ENCODE measurements at places on chromosomes 3 and 15. TPM values are rescaled to one million over a fixed set of nuclear protein-coding genes. Genes with fewer than 3 reads are reported as not detected.

DNA sequence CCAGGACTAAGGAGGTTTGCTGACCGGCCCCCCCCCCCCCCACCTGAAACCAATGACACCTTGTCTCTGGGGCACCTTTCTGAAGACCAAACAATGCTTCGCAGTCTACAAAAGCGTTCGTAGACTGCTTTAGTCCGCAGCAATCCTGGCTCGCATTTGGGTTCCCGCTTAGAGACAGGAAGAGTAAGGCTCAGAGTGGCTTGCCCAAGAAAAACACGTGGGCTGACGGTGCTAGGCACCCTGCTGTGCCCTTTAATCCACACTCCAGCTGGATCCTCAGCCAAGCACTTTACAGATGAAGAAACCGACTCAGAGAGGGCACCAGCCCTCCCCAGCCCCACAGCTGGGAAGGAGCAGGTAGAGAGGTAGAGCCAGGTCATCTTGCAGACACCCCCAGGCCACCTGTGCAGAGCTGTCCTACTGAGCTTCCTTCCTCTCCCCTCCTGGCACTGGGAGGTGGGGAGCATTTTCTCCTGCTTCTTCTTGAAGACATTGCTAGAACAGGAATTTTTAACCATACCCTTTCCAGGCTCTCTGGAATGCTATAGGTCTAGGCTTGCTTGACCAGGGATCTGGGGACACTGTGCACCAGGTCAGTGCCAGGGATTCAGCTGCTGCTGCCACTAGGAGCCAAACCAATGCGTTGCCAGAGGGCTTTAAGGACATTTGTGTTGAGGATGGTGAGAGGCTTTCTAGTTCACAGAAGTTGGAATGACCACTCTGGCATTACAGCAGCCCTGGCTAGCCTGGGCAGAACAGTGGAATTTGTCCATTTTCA lies 1.0 kb upstream of the KLF15 start:
- DNase-seq = no peak

GRCh38 chr3:127194601-127195187 lies 1.8 kb downstream of the PRR23E start:
- no peak for DNase-seq

GRCh38 chr3:194142156-194142910 lies 6.4 kb downstream of the HES1 start:
- DNase-seq = no peak

DNA sequence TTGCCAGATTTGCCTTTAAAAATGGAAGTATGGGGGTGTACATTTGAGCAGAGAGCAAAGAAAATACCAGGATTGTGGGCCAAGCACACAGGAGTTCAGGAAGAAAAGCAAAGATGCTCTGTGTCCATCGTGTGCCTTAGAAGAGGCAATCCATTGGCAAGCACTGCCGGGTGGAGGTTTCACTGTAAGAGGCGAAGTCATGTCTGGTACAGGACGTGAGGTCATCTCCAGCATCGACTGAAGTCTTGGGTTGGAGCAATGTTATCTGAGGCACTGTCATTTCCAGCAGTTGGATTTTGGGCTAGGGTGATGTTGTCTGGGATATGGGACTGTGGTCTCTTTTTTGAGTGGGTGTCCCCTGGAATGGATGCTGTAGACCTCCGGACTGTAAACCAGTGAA lies 4.8 kb upstream of the RGMA start:
- DNase-seq = no peak

DNA sequence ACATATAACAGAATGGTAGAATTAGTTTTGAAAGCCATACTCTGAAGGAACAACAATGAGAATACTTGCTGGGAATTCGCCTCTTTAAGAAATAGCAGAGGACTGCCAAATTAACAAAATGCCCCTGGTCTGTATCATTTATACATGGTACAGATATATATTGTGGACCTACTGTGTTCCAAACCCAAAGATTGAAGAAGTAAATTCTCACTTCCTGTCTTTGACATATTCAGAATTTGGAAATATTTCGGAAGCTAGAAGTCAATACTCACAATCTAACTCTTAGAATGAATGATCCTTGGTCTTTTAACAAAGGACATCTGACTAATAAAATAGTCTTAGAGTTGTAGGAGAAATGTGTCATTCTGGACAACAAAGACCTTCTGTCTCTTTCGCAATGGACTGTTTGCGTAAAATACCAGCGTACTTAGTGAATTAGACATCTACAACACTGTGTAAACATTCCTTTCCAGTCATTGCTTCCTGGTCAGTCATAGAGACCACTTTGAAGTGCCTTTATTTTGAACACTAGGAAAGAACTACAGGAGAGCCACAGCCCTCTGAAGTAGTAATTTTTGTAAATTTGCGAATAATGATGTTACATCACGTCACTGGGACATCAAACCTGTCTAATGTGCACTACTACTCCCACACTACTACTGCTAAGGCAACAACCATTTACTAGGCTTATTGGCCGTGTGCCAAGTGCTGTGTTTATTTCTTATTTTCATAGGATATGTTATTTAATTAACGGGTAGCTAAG lies 68.0 kb downstream of the CHL1 start:
- DNase-seq = no peak

GRCh38 chr15:90240856-90241255 lies 6.8 kb downstream of the GDPGP1 start:
- DNase-seq = no peak

DNA sequence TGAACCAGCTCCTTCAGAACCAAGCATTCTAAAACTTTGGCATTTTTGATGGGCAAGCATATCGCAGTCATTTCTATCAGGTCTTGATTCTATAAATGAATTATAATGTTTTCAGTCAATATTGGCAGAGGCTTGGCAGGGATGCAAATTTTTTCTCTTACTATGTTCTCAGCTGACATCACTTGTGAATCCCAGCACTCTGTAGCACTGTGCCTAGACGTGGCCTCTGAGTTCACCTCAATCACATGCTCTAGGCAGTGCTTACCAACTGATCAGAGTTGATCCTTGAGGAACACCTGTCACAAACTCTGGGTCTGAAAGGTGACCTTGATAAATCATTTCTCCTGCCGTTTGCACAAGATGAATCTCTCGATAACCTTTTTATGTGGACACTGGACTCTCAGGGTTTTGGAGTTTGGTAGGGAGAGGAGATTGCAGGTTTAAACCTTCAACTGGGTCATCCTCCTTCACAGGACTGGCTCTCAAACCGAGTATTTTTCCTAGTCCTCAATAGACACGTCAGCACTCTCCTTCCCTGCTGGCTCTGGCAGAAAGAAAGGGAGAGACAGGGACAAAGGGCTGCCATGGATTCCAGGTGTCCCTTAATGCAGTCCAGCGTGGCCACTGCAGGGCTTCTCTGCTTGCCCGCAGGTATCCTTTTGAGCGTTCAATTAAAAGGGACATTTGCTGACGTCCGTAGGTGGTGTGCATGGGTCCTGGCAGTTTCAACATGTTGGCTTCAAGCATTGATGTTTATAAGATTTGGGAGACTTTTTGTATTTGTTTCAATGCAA lies 222.3 kb upstream of the CMC1 start:
- no peak for DNase-seq

GRCh38 chr3:64149886-64150285 lies 75.4 kb downstream of the PRICKLE2 start:
- no peak for DNase-seq

DNA sequence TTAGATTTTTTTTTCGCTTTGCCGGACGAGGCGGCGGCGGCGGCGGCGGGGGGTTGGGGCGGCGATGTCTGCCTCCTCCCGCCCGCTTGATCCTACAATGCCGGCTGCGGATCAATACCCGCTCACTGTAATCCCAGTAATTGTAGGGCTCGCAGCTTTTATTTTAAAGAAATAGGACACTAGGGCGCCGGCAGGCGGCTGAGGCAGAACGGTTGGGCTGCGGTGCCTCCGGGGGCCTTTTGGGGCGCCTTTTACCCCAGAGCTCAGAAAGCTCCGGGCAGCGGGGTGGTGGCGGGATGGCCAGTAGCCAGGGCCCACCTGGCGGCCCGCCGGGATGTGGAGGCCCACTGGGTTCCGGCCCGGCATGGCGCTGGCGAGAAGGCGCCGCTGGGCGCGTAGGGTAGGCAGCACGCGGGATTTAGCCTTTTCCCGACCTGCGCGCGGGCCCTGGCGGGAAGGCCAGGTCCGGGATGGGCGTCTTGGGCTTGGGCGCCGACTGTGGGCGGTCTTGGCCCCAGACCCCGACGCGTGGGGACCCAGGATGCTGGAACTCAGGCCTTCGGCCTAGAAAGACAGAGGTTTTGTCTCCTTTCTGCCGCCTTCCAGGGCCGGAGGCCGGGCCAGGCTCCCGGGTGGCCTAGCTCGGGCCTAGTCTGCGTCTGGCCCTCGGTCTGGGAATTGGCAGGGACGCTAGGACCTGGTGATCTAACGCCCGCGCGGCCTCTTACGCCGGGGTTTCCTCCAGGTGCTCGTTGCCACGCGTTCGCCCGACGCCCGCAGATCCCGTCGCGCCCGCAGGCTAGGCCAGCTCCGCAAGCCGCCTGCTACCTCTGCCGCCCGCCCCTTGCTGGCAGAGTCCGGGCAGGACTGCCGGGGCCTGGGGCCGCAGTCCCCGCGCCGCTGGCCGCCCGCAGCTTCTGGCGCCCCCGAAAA lies 15.5 kb upstream of the ONECUT1 start:
- no peak for DNase-seq

DNA sequence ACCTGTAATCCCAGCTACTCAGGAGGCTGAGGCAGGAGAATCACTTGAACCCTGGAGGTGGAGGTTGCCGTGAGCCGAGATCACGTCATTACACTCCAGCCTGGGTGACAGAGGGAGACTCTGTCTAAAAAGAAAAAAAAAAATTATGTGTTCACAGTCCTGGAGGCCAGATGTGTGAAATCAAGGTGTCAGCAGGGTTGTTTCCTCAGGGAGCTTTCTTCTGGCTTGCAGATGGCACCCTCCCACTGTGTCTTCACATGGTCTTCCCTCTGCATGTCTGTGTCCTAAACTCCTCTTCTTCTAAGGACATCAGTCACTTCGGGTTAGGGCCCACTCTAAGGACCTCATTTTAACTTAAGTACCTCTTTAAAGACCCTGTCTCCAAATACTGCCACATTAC lies 56.1 kb upstream of the UBE2E1 start:
- no peak for DNase-seq

- DNase-seq = no peak
Measured at GRCh38 chr3:191959876-191960413, 499.0 kb downstream of the PYDC2 start.

DNA sequence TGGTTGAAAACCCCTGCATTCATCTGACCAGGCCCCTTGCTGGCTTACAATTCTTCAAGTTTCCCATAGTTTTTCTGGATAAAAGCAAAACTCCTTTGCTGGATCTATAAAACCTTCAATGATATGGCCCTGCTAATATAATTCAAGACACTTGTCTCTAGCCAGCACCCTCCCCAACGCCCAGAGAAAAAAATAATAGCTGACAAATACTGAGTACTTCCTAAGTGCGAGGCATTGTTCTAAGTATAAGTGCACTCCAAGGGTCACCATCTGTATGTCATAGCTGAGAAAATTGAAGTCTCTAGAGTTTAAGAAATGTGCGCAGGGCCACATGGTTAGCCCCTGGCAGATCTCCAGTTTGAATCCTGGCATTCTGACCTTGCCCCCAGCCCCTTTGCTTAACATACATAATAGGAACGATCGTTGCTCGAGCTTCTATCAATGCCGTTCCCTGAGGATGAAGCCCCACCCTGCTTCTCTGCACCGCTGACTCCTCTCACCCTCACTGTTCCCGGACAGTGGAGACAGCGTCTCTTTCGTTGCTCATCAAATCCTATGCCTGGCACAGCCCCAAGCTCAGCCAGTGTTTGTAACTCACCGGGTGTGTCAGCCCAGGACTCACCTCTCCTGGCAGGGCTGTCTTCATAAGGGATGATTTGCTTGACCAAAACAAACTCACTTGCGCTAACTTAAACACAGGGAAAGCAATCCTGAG lies 377.1 kb upstream of the PROK2 start:
- DNase-seq = no peak

- no peak for DNase-seq
Measured at GRCh38 chr15:88897142-88897455, 1.8 kb upstream of the HAPLN3 start.

DNA sequence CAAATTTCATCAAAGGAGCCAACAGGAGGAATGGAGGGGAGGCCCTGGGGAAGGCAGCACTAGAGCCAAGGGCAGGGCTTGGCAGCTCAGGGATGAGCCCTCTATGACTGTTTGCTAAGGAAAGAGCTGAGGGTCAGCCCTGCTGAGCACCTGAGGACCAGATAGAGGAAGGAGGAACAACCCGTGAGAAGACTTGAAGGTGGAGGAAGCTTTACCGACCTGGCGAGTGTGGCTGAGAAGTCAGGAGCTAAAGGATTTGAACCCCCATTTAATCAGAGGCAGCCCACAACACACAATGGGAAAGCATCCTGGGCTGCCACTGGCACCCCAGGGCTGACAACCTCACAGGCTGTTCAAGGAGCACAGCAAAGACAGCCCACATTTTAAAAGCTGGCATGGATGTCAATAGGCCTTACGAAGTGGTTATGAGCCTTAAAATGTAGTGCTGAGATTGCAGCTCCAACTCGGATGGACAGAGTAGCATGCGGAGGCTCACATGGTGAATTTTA lies 20.7 kb upstream of the LRRC2 start:
- no peak for DNase-seq

- DNase-seq = no peak
Measured at GRCh38 chr3:105518203-105518602, 151.5 kb downstream of the ALCAM start.

DNA sequence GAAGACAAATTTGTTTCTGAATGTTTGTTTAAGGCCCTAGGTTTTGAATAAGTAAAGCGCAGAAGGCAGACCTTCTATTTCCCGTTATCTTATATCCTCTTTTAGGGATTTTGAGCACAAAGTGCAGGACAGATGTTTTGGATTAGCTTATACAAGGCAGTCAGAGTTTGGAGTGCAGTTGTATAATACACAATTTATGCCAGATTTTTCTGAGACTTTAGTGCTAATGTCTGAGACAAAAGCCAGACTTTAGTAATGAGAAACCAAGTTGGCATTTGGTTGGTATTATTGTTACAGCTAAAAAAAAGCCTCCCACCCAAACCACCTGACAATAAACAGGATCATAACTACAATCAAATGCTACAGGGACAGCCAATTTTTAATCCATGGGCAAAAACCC lies 309.9 kb upstream of the SATB1 start:
- DNase-seq = no peak

DNA sequence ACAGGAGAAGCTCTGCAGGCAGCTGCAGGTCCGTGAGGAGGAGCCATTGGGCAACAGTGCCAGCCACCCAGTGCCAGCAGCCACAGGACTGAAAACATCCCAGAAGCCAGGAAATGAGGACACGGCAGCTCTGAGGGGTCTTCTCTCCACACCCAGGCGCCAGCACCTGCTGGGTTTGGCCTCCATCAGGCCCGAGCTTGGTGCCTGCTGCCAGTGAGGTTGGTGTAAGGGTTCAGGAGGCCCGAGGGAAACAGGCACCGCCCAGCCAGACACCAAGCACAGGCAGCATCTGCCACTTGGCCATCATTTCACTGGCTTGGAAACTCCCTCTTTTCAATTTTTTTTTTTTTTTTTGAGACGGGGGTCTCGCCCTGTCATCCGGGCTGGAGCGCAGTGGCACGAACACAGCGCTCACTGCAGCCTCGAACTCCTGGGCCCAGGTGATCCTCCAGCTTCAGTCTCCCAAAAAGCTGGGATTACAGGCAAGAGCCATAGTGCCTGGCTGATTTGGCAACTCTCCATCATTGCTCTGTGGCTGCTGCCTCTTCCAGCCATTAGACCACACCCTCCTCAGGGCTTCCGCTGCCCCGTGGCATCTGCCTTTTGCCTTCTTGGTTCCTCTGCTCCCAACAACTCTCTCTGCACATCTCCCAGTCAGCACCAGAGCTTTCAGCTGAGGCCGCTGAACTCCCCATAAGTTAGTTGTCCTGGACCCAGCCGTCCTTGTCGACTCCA lies 1.5 kb upstream of the ITIH3 start:
- no peak for DNase-seq

Gene TMC3
- total RNA-seq = not detected

Gene ADAMTS9
- not detected for total RNA-seq

Gene PRSS50
- not detected for total RNA-seq

Gene CHDH
- not detected for total RNA-seq

Gene LRRC49
- not detected for total RNA-seq

Gene CPLX3
- 5.2 TPM for total RNA-seq

Data from Karpas-422 (cell line).